ENCODE measurements at places on chromosomes 1 and 21.

DNA sequence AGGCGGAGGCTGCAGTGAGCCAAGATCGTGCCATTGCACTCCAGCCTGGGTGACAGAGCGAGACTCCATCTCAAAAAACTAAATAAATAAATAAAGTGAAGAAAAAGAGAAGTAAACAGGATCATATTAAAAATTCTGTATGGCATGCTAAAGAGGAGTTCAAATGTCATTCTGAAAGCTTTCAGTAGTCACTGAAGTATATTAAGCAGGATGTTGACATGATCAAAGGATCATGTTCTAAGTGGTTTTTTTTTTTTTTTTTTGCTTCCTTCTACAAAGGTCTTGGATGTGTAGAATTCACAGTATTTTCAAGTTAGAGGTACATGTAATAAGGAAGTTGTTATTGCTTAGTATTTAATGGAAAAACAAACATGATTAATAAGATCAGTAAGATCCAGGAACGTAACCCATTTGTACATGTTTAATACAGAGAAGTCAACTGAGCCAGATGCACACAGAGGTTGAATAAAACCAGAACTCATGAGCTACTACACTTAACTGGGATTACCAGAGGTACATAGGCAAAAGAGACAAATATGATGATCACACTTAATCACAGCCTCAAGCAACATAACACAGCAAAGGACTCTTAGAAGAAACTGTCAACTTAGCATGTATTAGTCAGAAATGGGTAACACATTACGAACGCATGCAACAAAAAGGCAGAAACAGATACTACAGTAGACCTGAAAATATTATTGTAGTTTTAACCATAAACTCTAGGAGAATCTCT lies 12.2 kb downstream of the CDC42BPA start:
- DNase-seq, result no peak

DNA sequence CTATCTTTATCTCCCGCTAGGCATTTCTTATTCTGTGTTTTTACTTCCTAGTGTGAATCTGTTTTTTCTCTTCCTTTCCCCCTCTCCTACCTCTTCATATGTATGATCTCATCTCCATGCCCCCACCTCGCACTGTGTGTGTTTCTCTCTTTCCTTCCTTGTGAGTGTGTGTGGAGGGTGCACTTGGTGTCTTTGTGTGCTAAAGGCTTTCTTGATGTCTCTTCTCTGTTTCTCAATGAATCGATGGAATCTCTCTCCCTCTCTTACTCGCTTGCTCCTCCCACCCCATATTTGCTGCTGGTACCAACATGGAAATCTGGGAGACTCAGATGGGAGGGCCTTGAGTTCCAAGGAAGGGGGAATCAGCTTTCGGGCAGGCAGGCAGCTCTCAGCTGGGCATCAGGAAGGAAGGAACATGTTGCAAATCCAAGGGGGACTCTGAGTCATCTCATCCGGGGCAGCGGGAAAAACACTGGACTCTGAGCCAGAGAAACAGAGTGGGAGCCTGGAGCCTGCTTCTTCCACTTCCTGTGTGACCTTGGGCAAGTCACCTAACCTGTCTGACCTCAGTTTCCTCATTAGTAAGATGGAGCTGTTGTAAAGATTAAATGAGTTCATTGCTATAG lies 147.5 kb downstream of the PTPRU start:
- DNase-seq, result no peak

- DNase-seq, result no peak
Measured at GRCh38 chr1:84745857-84746256, 55.6 kb upstream of the SSX2IP start.

DNA sequence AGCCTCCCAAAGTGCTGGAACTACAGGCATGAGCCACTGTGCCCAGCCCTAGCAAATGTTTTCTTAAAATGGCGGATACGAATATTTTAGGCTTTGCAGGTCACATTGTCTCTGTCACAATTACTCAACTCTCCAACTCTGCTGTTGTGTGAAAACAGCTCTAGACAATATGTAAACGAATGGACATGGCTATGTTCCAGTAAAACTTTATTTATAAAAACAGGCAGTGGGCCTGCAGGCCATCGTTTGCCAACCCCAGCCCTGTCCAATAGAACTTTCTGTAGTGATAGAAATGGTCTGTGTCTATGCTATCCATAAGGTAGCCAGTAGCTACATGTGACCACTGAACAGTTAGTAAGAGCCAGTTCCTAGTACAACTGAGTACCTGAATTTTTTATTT lies 4.3 kb upstream of the FBXO6 start:
- DNase-seq, result no peak

- no peak for DNase-seq
Measured at GRCh38 chr1:3547055-3548005, 64.0 kb downstream of the MEGF6 start.

GRCh38 chr1:213163278-213163711 lies 112.3 kb downstream of the RPS6KC1 start:
- DNase-seq, result no peak

GRCh38 chr21:35529171-35529863 lies 480.2 kb upstream of the RUNX1 start:
- DNase-seq, result peak; percentile 41

DNA sequence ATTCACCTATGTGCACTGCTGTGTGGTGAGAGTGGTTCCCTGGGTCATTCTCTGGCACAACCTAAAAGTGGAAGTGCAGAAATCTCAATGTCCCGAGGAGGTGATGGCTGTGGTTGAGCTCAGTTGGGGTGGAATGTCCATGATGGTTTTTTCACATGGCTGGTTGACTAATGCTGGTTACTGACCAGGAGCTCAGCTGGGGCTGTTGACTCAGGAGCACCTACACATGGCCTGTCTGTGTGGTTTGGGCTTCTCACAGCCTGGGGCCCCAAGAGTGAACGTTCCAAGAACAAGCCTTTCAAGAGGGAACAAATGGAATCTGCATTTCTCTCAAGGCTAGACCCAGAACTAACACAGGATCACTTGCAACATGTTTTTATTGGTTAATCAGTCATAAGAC lies 6.4 kb upstream of the KANK4 start:
- no peak for DNase-seq

- peak; percentile 22 for DNase-seq
Measured at GRCh38 chr1:201137579-201138310, 10.8 kb upstream of the ASCL5 start.

- DNase-seq, result peak; percentile 76
Measured at GRCh38 chr1:207908107-207908734, 2.7 kb downstream of the CD34 start.

DNA sequence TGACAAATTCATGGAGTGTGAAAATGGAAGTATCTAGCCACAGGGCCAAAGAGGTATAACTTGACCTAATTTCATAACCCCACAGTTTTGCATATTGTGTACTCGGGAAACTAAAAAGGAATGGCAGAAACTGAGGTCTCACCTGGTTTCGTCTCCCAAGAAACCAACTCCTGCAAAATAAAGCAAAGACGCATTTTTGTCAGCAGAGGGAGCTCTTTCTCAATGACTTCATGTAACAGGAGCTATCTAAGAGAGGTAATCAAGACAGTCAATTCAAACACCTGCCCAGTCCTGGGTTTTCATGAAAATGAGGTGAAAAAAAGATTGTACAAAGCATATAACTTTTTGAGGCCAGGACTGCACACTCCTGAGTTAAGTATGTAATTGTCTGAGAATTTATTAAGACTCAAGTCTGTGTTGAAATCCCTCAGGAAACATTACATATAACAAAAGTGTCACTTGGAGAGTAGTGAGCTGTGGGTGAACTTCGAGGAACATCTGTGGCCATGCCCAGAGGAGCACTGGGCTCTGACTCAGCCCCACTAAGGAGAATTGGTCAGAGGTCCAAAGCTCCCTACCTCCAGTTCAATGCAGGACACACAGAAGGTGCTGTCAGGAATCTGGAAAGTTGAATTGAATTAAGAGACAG lies 17.6 kb downstream of the FCRL4 start:
- DNase-seq, result peak; percentile 73

DNA sequence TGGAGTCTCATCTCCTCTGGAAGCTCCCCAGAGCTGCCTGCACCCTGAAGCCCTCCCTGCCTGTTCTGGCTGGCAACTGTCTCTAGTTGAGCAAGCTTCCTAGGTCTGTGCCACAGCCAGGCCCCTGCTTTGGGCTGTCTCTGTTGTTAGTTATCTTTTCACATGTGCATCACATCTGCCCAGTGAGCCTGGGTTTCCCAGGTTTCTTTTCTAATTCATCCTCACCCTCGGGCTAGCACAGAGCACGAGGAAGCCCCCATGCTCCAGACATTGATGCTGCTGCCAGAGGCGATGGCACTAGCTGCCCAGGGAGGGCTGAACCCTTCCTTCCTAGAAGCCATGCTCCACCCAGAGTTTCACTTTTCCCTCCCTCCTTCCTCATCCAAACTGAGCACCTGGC lies 27.2 kb downstream of the RASSF5 start:
- no peak for DNase-seq

- no peak for DNase-seq
Measured at GRCh38 chr1:6350416-6351088, 43.0 kb downstream of the ACOT7 start.

DNA sequence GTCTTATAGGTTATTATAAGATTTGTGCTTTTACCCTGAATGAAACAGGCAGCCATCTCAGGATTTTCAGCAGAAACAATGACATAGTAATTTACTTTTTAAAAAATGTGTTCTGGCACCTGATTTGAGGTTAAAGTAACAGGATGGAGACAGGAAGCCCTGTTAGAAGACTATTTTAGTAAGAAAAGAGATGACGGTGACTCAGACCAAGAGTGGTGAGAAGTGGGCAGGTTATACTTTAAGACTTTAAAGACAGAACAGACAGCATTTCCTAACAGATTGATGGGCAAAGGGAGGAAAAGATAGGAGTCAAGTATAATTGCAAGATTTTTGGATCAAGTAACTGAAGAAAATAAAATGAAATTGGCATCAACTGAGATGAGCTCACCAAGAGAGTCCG lies 436.8 kb upstream of the NR5A2 start:
- DNase-seq, result no peak

GRCh38 chr1:173043253-173043652 lies 7.5 kb downstream of the TNFSF18 start:
- DNase-seq, result no peak

GRCh38 chr1:33155877-33156538 lies 25.8 kb downstream of the TRIM62 start:
- no peak for DNase-seq
